Activated T-helper 1 cell treated with anti-CD3 and anti-CD28 coated beads, Interleukin-12 subunit alpha, Interleukin-12 subunit beta, Interleukin-2, Interleukin-4 antibody, amounts not matched to agents 30 ng/mL and 10 ng/mL and 1 ng/mL, durations not matched to agents 14 hours and 24 hours and 36 hours (primary cell): ENCODE measurements at places on chromosomes 5 and 9. TPM values are rescaled to one million over a fixed set of nuclear protein-coding genes. Genes with fewer than 3 reads are reported as not detected.

GRCh38 chr5:141632650-141633049 is 4.0 kb downstream of the HDAC3 start:
- H3K36me3 ChIP-seq, result peaks cover 33% of the 10 kb centered on the region
- no peaks in the 10 kb centered on the region for H3K27me3 ChIP-seq
- DNase-seq, result no peak
- H3K4me3 ChIP-seq, result no peak overlapping the region
- no peak overlapping the region for H3K27ac ChIP-seq

DNA sequence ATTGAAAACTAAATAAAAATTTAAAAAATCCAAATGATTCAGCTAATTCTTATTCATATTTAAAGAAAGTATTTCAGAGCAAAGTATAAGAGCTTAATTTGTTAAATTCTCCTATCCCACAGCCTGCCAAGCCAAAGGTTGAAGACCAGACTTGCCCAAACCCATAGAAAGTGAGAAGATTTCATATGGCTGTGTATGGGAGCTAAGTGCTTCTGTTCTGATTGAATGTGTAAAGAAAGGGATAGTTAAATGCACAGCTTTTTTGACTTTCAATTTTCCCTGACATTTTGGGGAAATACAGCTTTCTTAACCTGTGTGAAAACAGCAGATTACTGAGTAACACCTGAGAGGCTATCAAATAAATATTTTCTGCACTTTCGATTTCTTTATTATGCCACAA is 125.0 kb upstream of the MTAP start:
- no peaks in the 10 kb centered on the region for H3K36me3 ChIP-seq
- H3K27ac ChIP-seq, result no peak overlapping the region
- H3K4me3 ChIP-seq, result no peak overlapping the region

The RPS23 gene
- total RNA-seq, result 2,220 and 2,235 TPM in 2 replicates

DNA sequence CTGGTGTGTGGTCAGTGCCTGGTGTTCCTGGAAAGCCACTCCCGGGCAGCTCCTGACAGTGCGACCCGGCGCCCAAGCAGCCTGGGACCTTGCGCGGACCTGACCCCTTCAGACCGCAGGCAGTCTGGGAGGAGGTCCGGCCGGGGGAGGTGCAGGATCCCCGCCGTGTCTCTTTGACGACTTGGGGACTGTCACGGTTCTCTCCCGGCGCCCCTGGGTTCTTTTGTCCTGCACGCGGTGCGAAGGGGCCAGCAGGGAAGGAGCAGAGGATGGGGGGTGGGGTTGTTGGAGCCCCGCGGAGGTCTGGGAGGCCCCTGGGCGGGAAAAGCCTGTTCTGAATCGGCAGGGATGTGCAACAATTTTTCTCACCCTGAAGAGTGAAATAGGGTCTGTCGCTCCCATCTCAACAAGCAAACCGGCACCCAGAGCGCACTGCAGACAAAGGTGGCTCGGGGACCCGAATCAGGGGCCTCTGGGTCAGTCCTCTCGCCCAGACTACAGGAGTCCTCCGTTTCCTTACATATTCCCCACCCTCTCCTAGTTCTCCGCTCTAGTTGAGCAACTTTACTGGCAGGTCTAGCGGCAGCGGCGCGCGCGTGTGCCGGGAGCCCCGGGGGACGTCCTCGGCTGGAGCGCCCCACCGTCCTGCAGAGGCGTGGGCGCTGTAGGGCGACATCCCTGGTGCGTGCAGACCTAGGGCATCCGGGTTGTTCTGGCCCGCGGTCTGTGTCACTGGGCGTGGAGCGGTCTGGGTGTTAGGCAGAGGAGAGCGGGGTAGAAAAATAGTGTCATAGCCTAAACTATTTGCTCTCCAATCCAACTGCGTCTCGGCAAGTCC is 1.2 kb downstream of the VCAN start:
- peaks cover 33% of the 10 kb centered on the region for H3K4me1 ChIP-seq
- no peak overlapping the region for H3K27ac ChIP-seq
- H3K4me3 ChIP-seq, result peak overlapping the region; percentile 86
- DNase-seq, result peak; percentile 1
- no peaks in the 10 kb centered on the region for H3K36me3 ChIP-seq

GRCh38 chr9:34570809-34571480 is 18.6 kb downstream of the CNTFR start:
- peaks cover 24% of the 10 kb centered on the region for H3K27me3 ChIP-seq
- no peak for DNase-seq
- H3K4me1 ChIP-seq, result no peaks in the 10 kb centered on the region

The RETREG1 gene
- total RNA-seq, result 22.4 and 22.5 TPM in 2 replicates

GRCh38 chr5:36596247-36596646 is 10.2 kb upstream of the SLC1A3 start:
- no peaks in the 10 kb centered on the region for H3K4me1 ChIP-seq
- no peak overlapping the region for H3K4me3 ChIP-seq
- no peak overlapping the region for H3K27ac ChIP-seq
- no peak for DNase-seq
- H3K27me3 ChIP-seq, result peaks cover 9% of the 10 kb centered on the region
- H3K36me3 ChIP-seq, result no peaks in the 10 kb centered on the region

DNA sequence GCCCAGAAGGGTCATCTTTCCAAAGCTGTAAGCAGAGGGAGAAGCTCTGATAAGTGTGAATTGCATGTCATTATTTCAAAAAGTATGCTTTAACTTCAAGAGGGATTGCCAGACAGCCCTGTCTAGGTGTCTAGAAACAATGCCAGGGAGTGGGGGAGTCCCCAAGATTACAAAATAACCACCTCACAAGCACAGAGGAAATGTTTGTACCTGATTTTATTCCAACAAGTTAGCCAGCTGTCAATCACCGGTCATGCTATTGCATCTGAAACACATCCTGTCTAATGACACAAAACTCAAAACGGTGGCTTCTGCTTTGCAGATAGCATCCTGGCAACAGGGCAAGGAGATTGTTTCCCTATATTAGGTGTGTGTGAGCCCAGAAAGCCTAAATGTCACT is 154.2 kb upstream of the WWC1 start:
- H3K27ac ChIP-seq, result no peak overlapping the region
- no peak for DNase-seq
- H3K36me3 ChIP-seq, result no peaks in the 10 kb centered on the region
- no peaks in the 10 kb centered on the region for H3K4me1 ChIP-seq
- peaks cover 3% of the 10 kb centered on the region for H3K27me3 ChIP-seq

- H3K27ac ChIP-seq, result no peak overlapping the region
- DNase-seq, result peak; percentile 19
- peaks cover 4% of the 10 kb centered on the region for H3K27me3 ChIP-seq
- H3K4me3 ChIP-seq, result no peak overlapping the region
- H3K36me3 ChIP-seq, result no peaks in the 10 kb centered on the region
Observed at GRCh38 chr5:1763548-1763911, 36.1 kb downstream of the MRPL36 start.

DNA sequence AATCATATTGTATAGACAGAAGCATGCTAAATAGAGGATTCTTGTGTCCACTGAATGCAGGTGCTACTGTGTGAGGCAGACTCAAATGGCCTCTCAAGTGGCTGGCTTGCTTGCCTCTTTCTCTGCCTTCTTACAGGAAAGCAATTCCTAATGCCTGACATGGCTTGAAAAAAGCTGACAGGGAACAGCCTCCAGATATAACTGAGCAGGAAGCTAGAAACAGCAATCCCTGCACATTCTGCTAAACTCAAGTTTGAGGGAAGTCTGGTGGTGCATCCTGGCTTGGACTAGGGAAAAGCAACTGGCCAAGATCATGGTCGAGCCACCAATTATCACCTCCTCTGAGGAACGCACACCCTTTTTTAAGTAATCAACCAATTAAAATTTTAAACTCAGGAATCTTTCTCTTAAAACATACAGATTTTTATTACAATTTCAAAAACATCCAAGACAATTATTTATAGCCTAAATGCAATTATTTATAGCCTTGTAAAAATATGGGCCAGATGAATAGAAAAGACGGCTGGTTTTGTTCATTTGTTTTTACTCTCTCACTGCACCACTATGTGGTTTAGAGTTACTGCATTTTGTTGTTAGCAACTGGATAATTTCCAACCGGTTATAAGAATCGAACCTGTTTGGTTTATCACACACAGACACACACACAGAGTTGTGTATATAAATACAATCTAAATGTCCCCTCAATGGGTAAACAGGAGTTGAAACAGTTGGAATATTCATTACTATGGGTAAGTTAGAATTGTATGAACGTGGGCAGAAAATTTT is 290.9 kb upstream of the ANKRD55 start:
- DNase-seq, result no peak
- peaks cover 8% of the 10 kb centered on the region for H3K4me1 ChIP-seq
- no peak overlapping the region for H3K4me3 ChIP-seq
- H3K27ac ChIP-seq, result no peak overlapping the region
- H3K36me3 ChIP-seq, result no peaks in the 10 kb centered on the region

The DMRT3 gene
- total RNA-seq, result not detected in 2 replicates

The FIBCD1 gene
- not detected in 2 replicates for total RNA-seq

GRCh38 chr5:95881833-95882232 is 59.3 kb upstream of the GLRX start:
- no peak for DNase-seq
- H3K4me3 ChIP-seq, result no peak overlapping the region
- peaks cover 20% of the 10 kb centered on the region for H3K36me3 ChIP-seq
- H3K27me3 ChIP-seq, result no peaks in the 10 kb centered on the region
- H3K4me1 ChIP-seq, result peaks cover 17% of the 10 kb centered on the region

GRCh38 chr9:22053178-22053577 is 44.1 kb upstream of the CDKN2B start:
- no peak for DNase-seq
- H3K27me3 ChIP-seq, result peaks cover 23% of the 10 kb centered on the region
- H3K4me3 ChIP-seq, result peak overlapping the region; percentile 8
- peaks cover 6% of the 10 kb centered on the region for H3K36me3 ChIP-seq
- peaks cover 32% of the 10 kb centered on the region for H3K4me1 ChIP-seq

- no peaks in the 10 kb centered on the region for H3K36me3 ChIP-seq
- no peaks in the 10 kb centered on the region for H3K4me1 ChIP-seq
- H3K27ac ChIP-seq, result no peak overlapping the region
- no peak for DNase-seq
- H3K4me3 ChIP-seq, result no peak overlapping the region
Observed at GRCh38 chr5:16732356-16732755, 115.6 kb upstream of the RETREG1 start.

DNA sequence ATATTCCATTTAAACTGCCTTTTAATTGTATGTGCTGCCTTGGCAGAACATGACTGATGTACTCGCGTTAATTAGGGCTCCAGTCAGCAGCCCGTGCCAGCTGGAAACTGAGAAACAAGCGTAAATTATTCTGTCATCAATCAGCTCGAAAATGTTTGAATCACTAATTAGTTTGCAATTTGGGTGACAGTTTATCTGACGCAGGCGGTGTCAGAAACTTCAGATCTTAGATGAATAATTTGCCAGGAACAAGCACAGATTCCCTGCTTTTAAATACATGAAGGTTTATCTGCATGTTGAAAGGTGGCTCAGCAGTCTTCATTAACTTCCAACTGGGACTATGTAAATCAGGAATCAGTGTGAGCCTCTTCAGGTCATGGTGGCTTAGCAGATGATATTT is 176.0 kb upstream of the TLE4 start:
- no peaks in the 10 kb centered on the region for H3K4me1 ChIP-seq
- no peak overlapping the region for H3K27ac ChIP-seq
- no peak for DNase-seq

The IFT74 gene
- total RNA-seq, result 7.9 and 9.5 TPM in 2 replicates

GRCh38 chr9:124399323-124399967 is 15.8 kb downstream of the PSMB7 start:
- no peak overlapping the region for H3K4me3 ChIP-seq
- no peak overlapping the region for H3K27ac ChIP-seq
- DNase-seq, result no peak
- peaks cover 21% of the 10 kb centered on the region for H3K36me3 ChIP-seq
